KBM-7 (cell line): ENCODE measurements at places on chromosomes 5 and 9.

- DNase-seq: no peak
These were observed 79.2 kb downstream of the ZNF354C start for GRCh38 chr5:179139111-179139935.

DNA sequence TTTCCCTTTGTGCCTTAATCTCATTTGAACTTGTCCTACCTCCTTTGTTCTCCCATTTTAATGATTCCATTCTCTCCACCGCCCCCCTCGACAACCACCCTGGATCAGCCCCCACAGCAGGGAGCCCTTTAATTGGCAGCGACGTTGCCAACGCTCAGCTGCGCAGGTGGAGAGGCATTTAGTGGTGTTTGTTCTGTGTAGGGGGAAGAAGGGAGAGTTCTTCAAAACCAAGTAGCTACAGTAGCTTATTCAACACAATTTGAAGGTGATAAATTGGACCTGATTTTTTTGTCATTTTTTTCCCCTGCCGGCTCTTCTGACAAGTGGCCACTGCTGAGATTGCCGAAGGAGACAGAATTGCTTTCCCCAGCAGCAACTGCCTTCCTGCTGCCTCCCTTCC lies 499.1 kb downstream of the CDK5RAP2 start:
- no peak for DNase-seq

- no peak for DNase-seq
These were observed 175.6 kb downstream of the MACROH2A1 start for GRCh38 chr5:135223404-135223803.

- DNase-seq: no peak
These were observed 14.5 kb downstream of the CDKN2AIPNL start for GRCh38 chr5:134397196-134397595.

DNA sequence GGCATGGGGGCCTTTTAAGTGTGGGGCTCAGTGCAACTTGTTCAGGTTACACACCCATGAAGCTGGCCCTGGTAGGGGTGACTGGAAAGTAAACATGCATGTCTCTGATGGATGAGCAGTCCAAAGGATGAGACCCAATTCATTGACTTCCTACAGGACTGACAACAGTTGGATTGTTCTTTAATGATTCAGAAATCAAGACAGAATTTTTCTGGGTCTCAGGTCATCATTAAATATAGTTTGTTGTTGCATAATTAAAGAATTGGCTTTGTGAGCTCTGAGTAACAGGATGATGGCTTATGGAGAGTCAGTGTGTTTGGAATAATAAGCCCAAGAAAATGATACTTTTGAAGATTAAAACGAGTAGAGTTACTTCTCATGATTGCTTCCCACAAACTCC lies 604.2 kb upstream of the CLINT1 start:
- DNase-seq: no peak

GRCh38 chr5:6448622-6449464 lies at the start of gene UBE2QL1:
Gene UBE2QL1, plus strand, starts transcription at chr5:6448859. Its CDS starts 35 bp downstream, at chr5:6448894.
- DNase-seq: peak; percentile 38

- no peak for DNase-seq
These were observed 75.4 kb downstream of the BNC2 start for GRCh38 chr9:16794871-16795639.

- DNase-seq: no peak
These were observed 72.2 kb downstream of the RGS3 start for GRCh38 chr9:113535756-113536155.

GRCh38 chr9:114207034-114207810 lies 51.9 kb downstream of the COL27A1 start:
- no peak for DNase-seq
